ENCODE measurements at places on chromosomes 1 and 21.

- DNase-seq, result no peak
Observed at GRCh38 chr21:34941162-34941561, 107.9 kb downstream of the RUNX1 start.

GRCh38 chr1:48229317-48229716 lies 6.8 kb downstream of the SLC5A9 start:
- no peak for DNase-seq

GRCh38 chr1:17210176-17210575 lies 5.2 kb downstream of the PADI1 start:
- no peak for DNase-seq

- no peak for DNase-seq
Observed at GRCh38 chr21:16983420-16983819, 529.4 kb upstream of the CXADR start.

- DNase-seq, result no peak
Observed at GRCh38 chr1:45542591-45542990, 8.0 kb upstream of the AKR1A1 start.

DNA sequence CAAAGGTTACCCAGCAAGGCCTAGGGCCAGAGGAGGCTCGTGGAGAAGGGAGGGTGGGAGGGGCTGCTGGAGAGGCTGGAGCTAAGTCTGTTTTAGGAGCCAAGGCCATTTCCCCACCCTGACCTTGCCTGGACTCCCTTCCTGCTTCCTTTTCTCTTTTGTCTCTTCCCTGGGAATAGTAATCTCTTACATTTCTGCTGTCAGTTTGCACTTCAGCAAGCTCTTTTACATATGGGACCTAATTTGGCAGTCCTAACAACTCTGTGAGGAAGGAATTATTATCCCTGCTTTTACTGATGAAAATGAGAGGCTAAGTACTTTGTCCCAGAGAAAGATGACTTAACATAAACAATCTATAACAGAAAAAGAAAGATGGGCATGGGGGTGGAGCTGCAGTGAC lies 13.8 kb downstream of the OPTC start:
- DNase-seq, result no peak

DNA sequence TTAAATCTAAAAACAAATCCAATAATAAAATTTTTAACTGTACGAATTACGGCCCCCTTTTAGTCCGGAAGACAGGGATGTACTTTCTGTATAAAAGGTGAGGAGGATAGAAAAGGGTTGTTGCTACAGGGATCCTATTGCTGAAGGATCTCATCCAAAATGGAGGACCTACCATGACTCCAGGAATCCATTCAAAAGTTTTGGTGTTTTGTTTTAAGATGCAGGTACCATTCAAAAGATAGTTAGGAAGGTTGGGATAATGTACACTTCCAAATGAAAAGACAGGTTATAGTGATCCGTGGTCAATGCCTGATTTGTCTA lies 1.3 kb upstream of the ENAH start:
- no peak for DNase-seq

GRCh38 chr1:145962157-145963102 lies 1.9 kb downstream of the ANKRD34A start:
- DNase-seq, result peak; percentile 60

DNA sequence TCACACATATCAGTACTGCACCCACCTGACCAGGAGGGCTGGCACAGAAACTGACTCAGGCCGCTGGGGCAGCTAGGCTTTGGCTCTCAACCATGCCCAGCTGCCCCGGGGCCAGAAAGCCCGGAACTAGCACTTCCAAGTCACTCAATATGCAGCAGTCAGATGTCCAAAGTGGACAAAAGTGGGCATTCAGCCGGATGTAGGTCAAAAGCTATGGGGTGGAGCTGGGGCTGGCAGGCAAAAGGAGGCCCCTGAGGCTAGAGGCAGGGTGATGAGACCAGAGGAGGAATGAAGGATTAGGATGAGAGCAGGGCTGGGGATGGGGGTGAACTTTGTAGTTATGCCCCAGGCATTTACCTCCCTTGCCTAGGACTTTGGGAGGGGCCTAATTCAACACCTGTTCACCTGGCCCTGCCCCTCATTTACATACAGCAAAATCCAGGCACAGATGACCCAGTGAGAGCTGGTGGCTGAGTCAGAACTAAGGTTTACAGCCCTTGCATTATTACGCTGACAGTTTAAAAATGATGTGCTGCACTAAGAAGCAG lies 30.7 kb upstream of the EDN2 start:
- DNase-seq, result no peak

GRCh38 chr1:156676820-156677615 lies at the start of gene NES:
TSS of gene NES (minus strand) at chr1:156677407. CDS start at chr1:156677264, 143 bp downstream.
- DNase-seq, result peak; percentile 80

Measured in right atrium auricular region (tissue), 2 donors.